NCI-H345 (cell line): ENCODE measurements at places on chromosomes 12 and 14.
A peak's percentile ranks its signal among the peaks of the same experiment; 100 is the strongest.

DNA sequence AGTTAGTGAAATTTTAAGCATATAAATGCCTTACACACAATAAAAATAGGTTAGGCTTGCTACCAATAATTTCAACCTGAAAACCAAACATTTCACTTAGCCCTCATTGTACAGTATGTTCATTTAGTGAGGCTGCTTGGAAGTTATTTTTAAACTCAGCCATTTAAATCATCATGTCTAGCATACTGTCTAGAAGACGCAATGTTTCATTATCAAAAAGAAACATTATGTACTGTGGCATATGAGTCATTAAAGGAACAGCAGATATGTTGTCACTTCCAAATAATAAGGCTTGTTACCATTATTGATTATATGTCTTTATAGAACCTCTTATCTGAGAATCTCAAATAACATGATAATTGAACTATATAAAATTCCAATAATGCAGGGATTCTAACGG lies 304.7 kb downstream of the RMST start:
- DNase-seq = no peak

- no peak for DNase-seq
Measured at GRCh38 chr12:59651229-59651920, 55.5 kb downstream of the SLC16A7 start.

- no peak for DNase-seq
Measured at GRCh38 chr12:10052193-10052913, 21.9 kb downstream of the CLEC9A start.

- DNase-seq = no peak
Measured at GRCh38 chr14:64963611-64964010, 8.5 kb downstream of the RAB15 start.

- no peak for DNase-seq
Measured at GRCh38 chr12:120119271-120119973, 2.9 kb upstream of the RAB35 start.

DNA sequence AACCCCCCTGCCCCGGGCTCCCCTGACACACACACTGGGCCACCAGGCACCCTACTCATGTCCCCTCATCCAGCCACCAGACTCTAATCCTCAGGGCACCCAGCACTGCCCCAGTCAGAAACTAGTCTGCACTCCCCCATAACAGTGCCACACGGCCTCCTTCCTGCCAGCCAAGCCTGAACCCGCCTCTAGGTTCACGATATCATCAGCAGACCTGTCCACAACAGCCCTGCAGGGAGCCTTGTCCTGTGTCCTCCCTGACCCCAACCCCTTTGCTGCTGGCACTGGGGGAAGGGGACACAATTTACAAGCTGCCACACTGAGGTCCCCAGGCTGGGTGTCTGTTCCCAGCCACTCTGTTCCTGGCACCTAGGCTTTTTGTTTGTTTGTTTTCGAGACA lies 33.6 kb downstream of the LTBP2 start:
- no peak for DNase-seq

DNA sequence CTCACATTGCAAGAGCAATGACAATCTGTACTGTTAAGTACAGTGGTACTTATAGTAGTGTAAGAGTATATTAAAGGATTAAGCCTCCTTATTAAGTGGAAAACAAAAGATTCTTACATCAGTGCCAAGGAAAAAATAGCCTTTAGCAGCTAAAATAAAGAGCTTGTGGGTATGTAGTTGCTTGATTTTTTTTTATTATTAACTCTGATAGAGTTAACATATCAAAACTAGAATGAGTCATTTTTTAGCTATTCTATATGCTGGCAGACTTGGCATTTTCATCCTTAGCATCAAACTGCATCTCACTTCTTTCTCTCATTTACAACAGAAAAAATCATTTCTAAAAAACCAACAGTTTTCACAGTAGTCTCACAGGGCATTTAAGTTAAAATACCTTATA lies 86.5 kb downstream of the ATP2B1 start:
- no peak for DNase-seq

DNA sequence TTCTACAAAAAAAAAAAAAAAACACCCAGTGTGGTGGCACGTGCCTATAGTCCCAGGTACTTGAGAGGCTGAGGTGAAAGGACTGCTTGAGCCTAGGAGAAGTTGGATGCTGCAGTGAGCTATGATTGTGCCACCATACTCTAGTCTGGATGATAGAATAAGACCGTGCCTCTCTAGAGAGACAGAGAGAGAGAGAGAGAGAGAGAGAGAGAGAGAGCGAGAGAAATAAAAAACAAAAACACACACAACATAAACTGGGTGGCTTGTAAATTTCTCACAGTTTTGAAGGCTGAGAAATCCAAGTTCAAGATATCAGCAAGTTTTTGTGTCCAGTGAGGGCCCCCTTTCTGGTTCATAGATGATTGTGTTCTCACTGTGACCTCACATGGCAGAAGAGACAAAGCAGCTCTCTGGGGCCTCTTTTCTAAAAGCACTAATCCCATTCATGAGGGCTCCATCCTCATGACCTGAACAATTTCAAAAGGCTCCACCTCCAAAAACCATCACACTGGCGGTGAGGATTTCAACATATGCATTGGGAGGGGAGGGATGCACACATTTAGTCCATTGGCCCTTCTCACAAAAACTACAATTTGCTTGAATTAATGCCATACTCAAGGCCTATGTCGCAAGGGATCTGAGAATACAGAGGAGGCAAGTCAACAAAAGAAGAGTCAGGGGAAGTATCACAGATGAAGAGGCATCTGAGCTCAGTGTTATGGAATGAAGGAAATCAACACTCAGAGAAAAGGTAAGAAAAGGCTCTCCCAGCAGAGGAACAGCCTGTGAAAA lies 94.9 kb downstream of the PPM1H start:
- DNase-seq = no peak

- DNase-seq = no peak
Measured at GRCh38 chr12:113932381-113933196, 33.5 kb downstream of the RBM19 start.

GRCh38 chr12:21276826-21277225 lies 57.9 kb downstream of the SLCO1A2 start:
- DNase-seq = no peak

DNA sequence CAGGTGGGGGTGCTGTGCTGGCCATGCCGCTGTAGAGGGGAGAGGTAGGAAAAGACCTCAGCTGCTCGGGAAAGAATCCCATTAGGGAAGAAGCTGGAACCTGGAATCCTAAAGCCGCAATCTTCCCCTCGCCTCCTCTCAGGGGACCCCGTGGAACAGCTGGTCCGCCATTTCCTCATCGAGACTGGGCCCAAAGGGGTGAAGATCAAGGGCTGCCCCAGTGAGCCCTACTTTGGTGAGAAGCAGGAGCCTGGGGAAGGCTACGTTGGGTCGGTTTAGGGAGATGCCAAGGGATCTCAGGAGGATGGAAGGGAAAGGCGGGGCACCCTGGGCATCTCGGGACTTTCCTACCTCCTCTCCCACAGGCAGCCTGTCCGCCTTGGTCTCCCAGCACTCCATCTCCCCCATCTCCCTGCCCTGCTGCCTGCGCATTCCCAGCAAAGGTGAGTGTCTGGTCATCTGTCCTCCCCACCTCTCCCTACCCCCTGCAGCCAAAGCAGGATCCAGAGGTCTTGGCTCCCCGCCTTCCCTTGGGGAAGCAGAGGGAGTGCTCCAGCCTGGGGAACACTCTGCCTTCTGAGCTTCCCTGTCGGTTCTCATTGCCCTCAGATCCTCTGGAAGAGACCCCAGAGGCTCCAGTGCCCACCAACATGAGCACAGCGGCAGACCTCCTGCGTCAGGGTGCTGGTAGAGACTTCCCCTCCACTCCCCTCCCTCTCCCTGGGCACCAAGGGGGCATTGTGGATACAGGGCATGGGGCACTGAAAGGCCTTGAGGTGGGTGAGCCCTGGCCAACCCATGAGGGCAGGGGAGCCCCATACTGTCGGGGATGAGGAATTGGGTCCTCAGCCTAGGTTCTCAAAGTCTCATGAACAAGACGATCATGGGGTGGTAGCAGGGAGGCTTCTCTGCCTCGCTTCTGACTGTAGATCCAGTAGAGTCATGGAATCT lies 12.4 kb downstream of the TNS2 start:
- DNase-seq = no peak

DNA sequence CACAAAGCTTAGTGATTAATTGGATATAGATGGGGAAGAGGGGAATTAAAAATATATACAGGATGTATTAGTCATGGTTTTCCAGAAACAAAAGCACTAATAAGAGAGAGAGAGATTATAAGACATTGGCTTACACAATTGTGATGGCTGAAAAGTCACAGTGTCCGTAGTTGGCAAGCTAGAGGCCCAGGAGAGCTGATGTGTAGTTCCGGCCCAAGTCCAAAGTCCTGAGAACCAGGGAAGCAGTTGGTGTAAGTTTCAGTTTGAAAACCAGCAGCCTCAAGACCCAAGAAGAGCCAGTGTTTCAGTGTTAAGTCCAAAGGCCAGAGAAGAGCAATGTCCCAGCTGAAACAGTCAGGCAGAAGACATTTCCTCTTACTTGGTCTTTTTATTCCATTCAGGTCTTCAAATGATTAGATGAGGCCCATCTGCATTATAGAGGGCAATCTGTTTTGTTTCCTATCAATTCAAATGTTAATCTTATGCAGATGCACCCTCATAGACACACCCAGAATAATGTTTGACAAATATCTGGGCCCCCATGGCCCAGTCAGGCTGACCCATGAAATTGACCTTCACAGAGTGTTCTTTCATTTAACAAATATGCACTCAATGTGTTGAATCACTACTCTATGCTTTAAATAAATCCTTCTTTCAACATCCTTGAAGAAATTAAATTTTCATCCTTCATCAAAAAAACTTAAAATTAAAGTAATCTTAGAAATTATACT lies 67.2 kb upstream of the DIO2 start:
- no peak for DNase-seq

DNA sequence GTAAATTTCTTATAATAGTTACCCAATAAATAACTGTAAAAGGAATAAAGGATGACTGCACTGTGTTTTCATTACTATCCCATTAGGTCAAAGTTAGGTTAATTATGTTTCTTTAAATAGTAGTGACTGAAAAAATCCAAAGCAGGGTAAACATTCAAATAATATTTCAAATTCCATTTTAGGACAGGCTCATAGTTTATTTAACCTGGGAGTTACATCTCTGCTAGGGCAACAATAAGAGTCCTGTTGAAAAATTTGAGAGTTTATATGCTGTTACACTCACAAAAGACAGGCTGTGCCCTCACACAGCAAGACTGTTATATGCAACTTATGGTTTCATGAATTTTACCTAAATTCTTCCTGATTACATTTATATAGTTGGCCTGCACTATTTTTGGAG lies 8.0 kb downstream of the ERP27 start:
- DNase-seq = no peak

DNA sequence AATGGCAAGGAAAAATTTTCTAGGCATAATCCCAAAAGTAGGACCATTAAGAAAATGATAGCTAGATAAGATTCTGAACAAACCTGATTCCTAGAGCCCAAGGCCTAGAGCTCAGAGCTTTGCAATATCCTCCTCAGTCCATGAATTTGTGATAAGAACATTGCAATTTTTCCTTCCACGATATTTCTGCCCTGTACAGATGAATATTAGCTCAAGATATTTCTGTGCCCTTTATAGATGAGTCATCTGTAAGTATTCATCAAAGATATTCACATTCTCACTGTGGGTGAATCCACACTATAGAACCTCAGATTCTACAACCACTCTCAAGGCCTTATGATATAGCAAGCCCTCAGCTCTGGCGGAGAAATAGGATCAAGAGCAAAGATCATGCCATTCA lies 37.5 kb downstream of the EAPP start:
- no peak for DNase-seq

GRCh38 chr14:26174395-26174794 lies 423.4 kb downstream of the NOVA1 start:
- DNase-seq = no peak

DNA sequence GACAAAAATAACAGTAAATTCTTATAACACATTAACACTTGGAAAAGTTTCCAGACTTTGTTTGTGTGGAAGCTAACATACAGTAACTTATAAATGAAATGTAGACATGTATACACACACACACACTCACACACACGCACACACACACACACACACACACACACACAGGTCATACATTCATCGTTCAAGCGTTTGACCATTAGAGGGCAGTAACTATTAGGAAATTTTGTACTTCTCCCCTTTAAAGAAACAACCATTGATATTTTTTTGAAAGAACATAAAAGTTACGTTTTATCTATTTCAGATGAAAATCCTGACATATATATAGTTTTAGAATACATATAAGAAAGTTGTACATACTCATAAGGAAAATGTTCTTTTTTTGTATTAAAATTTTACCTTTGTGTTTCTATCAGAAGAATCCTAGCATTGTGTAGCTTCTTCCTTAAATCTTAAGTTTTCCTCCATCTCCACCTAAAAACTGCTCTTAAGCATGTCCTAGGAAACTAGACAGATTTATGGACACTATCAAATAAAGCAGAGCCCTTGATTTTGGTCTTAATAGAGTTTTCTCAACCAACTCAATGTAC lies 29.0 kb downstream of the PTPRQ start:
- DNase-seq = peak; percentile 35

DNA sequence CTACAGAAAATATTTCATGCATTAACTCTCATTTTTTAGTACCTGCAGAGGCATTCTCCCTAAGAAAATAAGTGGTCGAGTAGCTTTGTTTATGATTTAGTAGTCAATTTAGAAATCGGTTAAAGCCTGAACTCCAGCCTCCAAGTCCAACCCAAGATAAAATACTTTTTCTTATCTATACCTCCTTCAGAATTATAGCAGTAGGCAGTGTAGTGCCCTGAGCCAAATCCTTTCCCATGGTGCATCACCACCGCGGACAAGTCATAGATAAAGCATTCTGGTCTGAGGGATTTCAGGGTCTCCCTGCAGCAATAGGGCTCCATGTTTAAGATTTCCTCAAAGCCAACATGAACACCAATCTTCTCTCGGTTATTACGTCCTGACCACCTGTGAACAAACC lies 30.5 kb downstream of the USP44 start:
- no peak for DNase-seq

DNA sequence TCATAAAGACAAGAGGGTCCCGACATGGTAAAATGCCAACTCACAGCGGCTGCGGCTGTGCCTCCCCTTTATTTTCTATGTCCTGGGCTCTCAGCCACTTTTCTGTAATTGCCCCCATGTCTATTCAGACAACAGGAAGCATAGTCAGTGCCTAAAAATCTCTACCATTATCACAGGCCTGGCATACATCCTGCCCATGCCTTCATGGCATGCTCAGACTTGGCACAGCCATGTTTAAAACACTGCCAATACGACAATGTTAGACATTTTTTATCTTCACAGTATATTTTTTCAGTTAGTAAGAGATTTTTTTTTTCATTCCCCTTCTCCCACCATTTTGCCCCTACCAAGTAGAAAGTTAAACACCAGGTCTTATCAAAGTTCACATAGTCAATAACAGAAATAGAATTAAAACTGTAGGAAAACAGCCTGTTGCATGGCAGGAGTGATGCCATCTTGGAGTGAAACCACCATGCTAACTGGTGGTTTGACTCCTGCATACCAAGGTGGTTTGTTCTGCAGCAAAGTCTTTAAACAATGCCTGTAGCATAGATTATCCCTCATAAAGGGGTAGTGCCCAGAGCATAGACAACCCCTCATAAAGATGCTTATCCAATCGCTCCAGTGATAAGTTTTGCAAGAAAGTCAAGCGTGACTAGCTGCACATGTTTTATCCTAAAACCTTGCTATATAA lies 18.9 kb upstream of the CERS5 start:
- DNase-seq = no peak
